ENCODE measurements at places on chromosomes 6 and 20.

DNA sequence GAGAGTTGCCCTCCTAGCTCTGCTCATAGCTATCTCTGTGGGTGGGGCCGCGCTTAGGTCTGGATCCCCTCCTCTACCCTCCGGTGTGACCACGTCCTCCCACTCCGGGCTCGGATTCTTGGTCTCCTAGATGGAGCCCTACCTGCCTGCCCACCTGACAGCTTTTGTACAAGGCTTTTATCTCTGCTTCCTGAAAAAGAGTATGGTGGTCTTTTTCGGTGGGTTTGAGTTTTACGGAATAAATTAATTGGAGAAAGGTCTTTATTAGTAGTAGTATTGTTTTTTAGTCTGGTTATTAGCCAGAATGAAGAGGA lies 773 bp downstream of the SMAP1 start:
- peak; percentile 36 for DNase-seq

DNA sequence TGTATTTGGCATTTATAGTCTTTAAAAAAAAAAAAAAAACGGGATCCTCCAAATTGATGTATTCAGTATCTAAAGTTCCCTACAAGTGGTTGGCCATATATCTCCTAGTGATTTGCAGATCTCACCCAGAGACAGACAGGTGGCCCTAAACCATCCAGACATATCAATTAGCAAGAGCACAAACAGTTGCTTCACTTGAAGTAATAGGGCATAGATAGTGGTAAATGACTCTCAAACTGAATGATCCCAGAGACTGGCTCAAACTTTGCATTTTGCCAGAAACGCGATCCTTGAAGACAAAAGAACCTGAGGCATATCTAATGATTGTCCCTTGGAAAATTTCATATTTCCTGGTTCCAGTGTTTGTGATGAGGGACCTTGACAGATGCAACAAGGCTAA lies 54.6 kb downstream of the HMGCLL1 start:
- DNase-seq, result no peak

- DNase-seq, result no peak
Measured at GRCh38 chr6:132412656-132413498, 11.6 kb upstream of the MOXD1 start.

- no peak for DNase-seq
Measured at GRCh38 chr20:46401478-46401860, 4.9 kb downstream of the ELMO2 start.

- DNase-seq, result no peak
Measured at GRCh38 chr6:101558712-101559111, 165.2 kb downstream of the GRIK2 start.

DNA sequence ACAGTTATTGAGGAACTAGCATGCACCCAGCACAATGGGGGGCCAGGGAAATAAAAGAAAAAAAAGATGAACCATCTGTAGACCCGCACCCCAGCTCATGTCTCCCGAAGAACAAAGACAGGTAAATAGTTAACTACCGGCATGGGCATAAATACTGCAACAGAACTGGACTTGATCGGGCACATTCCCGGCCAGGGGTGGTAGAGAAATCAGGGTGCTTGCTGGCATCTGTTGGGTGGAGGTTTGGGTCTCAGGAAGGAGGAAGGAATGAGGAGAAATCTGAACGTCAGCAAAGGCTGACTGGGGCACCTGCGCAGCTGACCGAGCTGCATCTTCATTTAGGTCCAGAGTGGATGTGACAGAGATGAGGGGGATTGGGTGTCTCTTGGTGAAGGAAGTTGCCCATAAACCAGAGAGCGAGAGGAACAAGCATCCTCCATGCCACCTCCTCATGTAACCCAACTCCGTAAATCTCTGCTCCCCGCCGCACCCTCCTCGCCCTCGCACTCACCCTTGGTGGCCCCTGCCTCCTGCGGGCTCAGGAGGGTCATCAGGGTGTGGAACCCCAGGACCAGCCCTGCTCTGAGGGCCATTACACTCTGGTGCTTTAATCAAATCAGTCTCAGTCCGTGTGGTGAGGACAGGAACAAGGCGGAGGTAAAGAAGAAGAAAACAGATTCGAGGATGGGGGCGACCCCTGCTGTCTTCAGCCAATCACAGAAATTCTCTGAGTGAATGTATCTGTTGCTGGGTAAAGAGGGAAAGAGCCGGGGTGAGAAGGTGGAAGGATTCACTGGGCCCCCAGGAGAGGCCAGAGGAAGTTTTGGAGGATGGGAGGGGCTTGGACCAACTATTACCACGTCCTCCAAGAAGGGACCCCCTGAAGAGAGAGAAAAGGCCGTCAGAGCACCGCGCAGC lies at the start of gene HLA-DOA:
HLA-DOA (minus strand) TSS at position 648 of the 918 bp plus-strand sequence.
- DNase-seq, result peak; percentile 16
